Progenitor cell of endocrine pancreas (in vitro differentiated cells): ENCODE measurements at places on chromosomes 16 and 17. TPM values are rescaled to one million over a fixed set of nuclear protein-coding genes. Genes with fewer than 3 reads are reported as not detected.

The ZSCAN10 gene
- total RNA-seq, result 0.33 and 0.34 TPM in 2 replicates

The FOXN1 gene
- total RNA-seq, result 0.07 TPM in 1 of 2 replicates, not detected in the other

DNA sequence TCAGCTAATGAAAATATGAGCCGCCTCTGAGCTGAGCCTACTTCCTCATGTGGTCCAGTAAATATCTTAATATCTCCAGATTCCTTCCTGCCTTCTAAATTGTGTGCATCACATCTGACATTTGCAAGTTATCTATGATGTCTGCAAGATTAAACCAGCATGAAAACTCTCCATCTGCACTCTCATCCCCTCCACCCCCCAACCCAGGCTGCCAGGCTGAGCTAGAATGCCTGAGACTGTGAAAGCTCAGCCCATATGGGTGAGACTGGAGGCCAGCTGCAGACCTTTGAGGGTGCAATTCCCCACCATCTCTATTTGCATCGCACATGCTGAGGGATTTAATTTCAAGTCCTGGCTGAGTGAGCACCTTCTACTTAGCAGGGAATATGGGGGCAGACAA lies 82.8 kb downstream of the ASIC2 start:
- no peak for DNase-seq
- no peaks in the 10 kb centered on the region for H3K36me3 ChIP-seq

GRCh38 chr16:12210258-12210880 lies 233.8 kb downstream of the SNX29 start:
- DNase-seq, result no peak
- H3K4me3 ChIP-seq, result no peak overlapping the region
- H3K4me1 ChIP-seq, result peaks cover 17% of the 10 kb centered on the region
- no peak overlapping the region for H3K27ac ChIP-seq
- H3K27me3 ChIP-seq, result no peaks in the 10 kb centered on the region

GRCh38 chr16:72815348-72816318 lies 232.3 kb downstream of the ZFHX3 start:
- peaks cover 16% of the 10 kb centered on the region for H3K4me1 ChIP-seq
- H3K36me3 ChIP-seq, result peaks cover 15% of the 10 kb centered on the region
- no peak for DNase-seq

- no peaks in the 10 kb centered on the region for H3K4me1 ChIP-seq
- DNase-seq, result no peak
- peaks cover 3% of the 10 kb centered on the region for H3K36me3 ChIP-seq
- H3K27ac ChIP-seq, result no peak overlapping the region
These were observed 63.3 kb downstream of the CYB561 start for GRCh38 chr17:63382826-63383225.
